ENCODE measurements at places on chromosomes 1 and 21.

DNA sequence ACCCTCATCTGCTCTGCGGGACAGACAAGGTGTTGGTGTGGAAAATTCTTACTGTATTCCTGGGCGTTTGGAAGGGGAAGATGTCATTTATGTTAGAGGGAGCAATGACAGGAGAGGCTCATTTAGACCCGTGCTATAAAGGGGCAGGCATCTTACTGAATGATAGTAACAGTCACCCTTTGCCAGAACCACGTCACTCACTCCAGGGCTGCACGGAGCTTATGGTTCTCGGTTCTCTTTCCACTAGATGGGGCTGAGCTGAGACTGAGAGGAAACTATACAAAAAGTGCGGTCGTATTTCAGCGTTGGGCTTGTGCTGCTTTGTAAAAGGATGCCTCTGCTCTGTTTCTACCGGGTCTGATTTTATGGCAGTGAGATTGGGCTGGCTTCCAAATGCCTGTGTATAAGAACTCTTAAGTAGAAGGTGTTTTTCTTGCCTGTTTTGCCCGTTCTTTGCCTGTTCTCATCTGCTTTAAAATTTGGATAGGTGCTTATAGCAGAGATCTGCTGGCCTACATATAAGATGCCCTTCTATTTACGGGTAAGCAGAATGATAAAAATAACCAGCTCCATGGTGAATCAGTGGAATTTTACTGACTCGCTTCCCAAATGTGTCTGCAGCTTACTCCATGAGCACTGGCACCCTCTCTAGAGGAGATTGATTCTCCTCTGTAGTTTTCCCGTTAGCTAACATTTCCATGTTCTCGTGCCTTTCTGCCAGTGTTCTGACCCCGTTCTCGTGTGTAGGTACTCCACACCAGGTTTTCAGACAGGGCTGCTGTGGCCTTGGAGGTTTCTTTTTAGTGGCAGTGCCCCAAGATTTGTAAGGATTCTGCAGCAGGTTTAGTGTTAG lies 55.9 kb downstream of the MRPS6 start:
- H3K4me3 ChIP-seq = no peak overlapping the region
- peak; percentile 19 for DNase-seq
- no peaks in the 10 kb centered on the region for H3K27me3 ChIP-seq
- H3K27ac ChIP-seq = peak overlapping the region; percentile 88
- peaks cover 18% of the 10 kb centered on the region for H3K36me3 ChIP-seq

GRCh38 chr1:36961062-36961615 lies 73.2 kb downstream of the GRIK3 start:
- H3K4me3 ChIP-seq = no peak overlapping the region
- no peaks in the 10 kb centered on the region for H3K27me3 ChIP-seq
- no peaks in the 10 kb centered on the region for H3K36me3 ChIP-seq
- no peak overlapping the region for H3K27ac ChIP-seq
- DNase-seq = no peak

DNA sequence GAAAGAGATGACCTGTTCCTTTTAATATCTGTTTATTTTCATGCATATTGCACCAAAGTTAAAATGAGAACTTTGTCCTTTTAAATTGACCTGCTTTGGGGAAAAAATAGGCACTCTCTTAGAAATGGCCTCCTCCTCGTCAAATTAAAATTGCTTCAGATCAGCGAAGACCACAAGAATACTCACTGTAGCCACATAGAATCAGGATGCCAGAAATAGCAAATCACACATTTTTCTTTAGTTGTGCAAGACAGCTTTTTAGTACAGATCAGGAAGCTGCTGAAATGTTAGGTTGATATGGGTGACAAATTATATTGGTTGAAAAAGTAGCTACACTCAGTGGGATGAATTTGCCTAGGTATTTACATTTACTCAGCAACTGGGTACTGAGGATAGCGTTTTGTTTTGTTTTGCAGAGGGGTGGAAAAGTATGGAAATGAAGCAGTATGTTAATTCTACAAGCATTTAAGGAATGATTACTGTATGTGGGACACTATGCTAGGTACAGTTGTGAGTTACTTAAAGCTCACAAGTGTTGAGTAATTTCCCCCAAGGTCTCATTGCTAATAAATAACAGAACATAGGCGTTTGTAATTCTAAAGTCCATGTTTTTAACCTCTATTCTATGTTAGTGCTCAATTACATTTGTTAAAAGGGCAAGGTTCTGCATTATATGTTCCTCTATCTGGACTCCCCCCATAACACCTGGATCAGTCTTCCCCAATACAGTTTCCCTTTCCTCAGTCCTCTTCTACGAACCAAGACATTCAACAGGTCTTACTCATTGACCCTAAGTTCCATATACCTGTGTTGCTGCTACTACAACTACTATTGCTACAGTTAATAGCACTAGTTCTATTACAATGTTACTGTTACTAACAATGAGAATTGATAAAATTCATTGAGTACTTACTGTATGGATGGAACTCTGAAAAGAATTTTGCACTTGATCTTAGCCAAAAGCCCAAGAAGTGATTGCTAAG lies 99.4 kb upstream of the S1PR1 start:
- no peaks in the 10 kb centered on the region for H3K4me1 ChIP-seq
- no peaks in the 10 kb centered on the region for H3K36me3 ChIP-seq
- no peak overlapping the region for H3K27ac ChIP-seq
- H3K27me3 ChIP-seq = no peaks in the 10 kb centered on the region
- DNase-seq = peak; percentile 79
- H3K4me3 ChIP-seq = no peak overlapping the region

DNA sequence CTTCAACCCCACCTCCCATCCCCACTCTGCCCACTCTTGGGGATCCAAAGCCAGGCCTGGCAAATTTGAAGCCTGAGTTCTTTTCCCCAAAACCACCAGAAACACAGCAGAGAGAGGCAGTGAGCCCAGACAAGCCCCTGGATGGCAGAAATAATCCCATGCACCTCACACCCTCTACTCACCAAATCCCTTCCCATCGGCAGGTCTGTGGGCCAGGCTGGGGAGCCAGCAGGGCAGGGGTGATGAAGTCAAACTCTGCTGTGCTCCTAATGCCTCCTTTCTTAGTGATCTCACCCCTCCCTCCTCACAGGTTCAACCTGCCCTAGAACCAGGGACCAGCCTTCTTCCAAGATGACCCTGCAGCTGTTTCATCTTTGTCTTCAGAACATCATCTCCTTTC lies 72.4 kb downstream of the GLIS1 start:
- H3K27me3 ChIP-seq = no peaks in the 10 kb centered on the region
- DNase-seq = no peak
- H3K27ac ChIP-seq = no peak overlapping the region
- no peaks in the 10 kb centered on the region for H3K36me3 ChIP-seq

DNA sequence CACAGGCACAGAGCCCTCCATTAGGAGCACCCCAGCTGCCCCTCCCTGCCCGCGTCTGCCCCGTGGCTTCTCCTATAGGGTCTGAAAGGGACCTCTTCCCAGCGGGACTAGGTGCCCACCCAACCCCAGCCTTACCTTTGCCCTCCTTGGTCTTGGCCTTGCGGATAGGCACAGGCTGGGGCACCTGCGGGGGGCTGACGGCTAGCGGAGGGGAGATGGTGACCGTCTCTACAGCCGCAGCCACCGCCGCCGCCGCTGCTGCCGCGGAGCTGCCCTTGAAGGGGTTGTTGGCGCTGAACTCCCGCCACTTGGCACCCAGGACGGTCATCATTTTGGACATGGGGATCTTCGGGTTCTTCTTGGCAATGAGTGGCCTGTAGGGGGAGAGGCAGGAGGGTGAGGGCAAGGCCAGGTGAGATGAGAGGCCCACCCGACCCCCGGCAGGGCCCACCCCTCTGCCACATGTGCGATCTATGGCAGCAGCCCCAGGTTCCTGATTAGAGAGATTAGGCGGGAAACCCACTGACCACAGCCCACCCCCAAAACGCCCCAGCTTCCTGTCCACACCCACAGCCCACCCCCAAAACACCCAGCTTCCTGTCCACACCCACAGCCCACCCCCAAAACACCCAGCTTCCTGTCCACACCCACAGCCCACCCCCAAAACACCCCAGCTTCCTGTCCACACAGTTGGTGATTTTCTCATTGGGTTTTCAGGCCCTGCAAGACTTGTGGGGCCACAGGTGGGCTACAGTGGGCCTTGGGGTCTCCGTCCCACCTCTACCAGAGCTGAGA lies 25.4 kb downstream of the CHD5 start:
- H3K36me3 ChIP-seq = no peaks in the 10 kb centered on the region
- no peaks in the 10 kb centered on the region for H3K27me3 ChIP-seq
- H3K27ac ChIP-seq = no peak overlapping the region
- peaks cover 4% of the 10 kb centered on the region for H3K4me1 ChIP-seq

- no peak overlapping the region for H3K27ac ChIP-seq
- no peaks in the 10 kb centered on the region for H3K27me3 ChIP-seq
- H3K4me3 ChIP-seq = no peak overlapping the region
- peaks cover 2% of the 10 kb centered on the region for H3K4me1 ChIP-seq
- H3K36me3 ChIP-seq = no peaks in the 10 kb centered on the region
Observed at GRCh38 chr1:208604295-208604694, 360.1 kb upstream of the PLXNA2 start.

DNA sequence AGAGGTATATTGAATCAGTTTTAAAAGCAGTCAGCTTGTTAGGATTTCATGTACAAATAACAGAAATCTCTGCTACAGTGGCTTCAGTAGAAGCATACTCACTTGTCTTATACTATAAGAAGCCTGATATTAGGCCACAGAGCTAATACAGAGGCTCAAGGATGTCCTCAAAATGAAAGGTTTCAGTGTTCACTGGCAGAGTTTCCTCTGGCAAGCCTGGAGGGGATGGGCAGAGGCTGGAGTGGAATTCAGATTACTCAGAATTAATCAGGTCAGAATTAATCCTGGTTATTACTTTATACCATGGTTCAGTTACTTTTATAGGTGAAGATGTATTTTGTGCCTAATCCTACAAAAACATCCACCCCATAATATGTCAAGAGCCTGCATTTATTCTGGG lies 520.5 kb downstream of the USP25 start:
- no peaks in the 10 kb centered on the region for H3K4me1 ChIP-seq
- DNase-seq = no peak
- H3K36me3 ChIP-seq = no peaks in the 10 kb centered on the region
- H3K27ac ChIP-seq = no peak overlapping the region
- H3K27me3 ChIP-seq = no peaks in the 10 kb centered on the region
- H3K4me3 ChIP-seq = no peak overlapping the region

GRCh38 chr1:199937661-199938060 lies 89.8 kb upstream of the NR5A2 start:
- no peak overlapping the region for H3K4me3 ChIP-seq
- H3K27me3 ChIP-seq = no peaks in the 10 kb centered on the region
- DNase-seq = no peak
- no peaks in the 10 kb centered on the region for H3K4me1 ChIP-seq
- no peak overlapping the region for H3K27ac ChIP-seq

- H3K4me1 ChIP-seq = peaks cover 19% of the 10 kb centered on the region
- peak overlapping the region; percentile 80 for H3K27ac ChIP-seq
- DNase-seq = no peak
- H3K4me3 ChIP-seq = no peak overlapping the region
Observed at GRCh38 chr1:201941420-201942128, 4.8 kb downstream of the LMOD1 start.

DNA sequence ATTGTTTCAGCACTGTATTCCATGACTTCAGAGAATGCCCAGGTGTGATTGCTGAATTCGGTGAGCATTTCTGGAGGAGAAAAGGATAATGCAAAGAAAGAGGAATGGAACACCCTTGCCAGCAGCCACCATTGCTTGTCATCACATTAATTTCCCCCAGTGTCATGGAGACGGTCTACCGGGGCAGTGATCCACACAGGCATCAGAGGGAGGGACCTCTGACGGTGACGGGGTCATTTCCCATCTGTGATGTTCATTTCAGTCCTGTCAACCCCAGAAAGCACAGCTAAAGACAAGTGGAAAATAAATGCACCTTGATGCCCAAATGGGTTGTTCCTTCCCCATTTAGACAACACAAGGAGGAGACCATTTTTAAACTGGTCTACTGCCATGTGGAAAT lies 376.4 kb downstream of the PCP4 start:
- H3K36me3 ChIP-seq = no peaks in the 10 kb centered on the region
- no peak overlapping the region for H3K4me3 ChIP-seq
- H3K4me1 ChIP-seq = no peaks in the 10 kb centered on the region
- DNase-seq = no peak
- no peak overlapping the region for H3K27ac ChIP-seq

DNA sequence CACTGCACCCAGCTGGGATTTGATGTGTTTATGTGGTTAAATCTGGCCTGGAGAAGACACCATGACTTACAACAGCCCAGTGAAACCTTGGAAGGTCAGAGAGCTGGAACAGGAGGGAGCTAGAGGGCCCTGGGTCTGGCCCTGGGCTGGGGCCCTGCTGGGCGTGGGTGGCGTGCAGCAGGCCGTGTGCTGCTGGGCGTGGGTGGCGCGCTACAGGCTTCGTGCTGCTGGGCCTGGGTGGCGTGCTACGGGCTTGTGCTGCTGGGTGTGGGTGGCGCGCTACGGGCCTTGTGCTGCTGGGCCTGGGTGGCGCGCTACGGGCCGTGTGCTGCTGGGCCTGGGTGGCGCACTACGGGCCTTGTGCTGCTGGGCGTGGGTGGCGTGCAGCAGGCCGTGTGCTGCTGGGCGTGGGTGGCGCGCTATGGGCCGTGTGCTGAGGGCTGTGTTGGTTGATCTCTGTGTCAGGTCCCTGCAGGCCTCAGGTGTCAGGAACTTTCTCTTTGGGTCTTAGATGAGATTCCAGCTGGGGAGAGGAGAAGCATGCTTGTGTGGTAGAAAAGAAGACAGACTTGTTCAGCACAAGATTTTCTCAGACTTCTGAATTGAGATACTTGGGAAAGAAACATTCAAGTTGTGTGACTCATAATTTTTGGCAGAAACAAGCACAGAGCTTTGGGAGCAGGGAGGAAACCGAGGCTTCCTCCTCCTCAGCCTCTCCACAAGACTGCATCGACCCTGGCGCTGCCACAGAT lies 66.0 kb downstream of the COL18A1 start:
- H3K4me1 ChIP-seq = peaks cover 10% of the 10 kb centered on the region
- H3K36me3 ChIP-seq = peaks cover 53% of the 10 kb centered on the region
- H3K27me3 ChIP-seq = no peaks in the 10 kb centered on the region
- DNase-seq = peak; percentile 39
- H3K27ac ChIP-seq = no peak overlapping the region
- no peak overlapping the region for H3K4me3 ChIP-seq

GRCh38 chr1:185080422-185080821 lies 35.1 kb downstream of the RNF2 start:
- DNase-seq = no peak
- H3K4me3 ChIP-seq = no peak overlapping the region
- no peaks in the 10 kb centered on the region for H3K27me3 ChIP-seq
- H3K4me1 ChIP-seq = no peaks in the 10 kb centered on the region
- H3K27ac ChIP-seq = no peak overlapping the region

DNA sequence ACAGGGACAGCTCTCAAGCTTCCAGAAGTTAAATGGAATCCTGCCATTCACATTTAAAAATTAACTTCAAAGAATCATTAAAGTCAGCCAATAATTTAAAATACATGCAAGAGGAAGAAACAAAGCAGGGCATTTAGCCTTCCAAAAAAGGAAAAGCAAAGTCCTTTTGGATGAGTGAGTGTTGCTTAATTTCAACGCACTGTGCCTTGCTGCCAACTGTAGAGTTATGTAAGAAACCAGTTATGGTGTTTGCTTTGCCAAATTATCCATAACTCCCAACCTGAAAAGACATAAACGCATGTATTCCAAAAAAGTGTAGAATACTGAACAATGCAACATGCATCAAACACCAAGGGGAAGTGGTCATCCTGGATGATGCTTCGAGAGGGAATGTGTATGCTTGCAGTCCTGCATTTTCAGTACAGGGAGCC lies 16.1 kb upstream of the KCNE1 start:
- peak overlapping the region; percentile 4 for H3K27ac ChIP-seq
- H3K4me1 ChIP-seq = peaks cover 14% of the 10 kb centered on the region
- DNase-seq = no peak
- H3K27me3 ChIP-seq = no peaks in the 10 kb centered on the region

GRCh38 chr1:206955476-206956451 lies 9.5 kb upstream of the PIGR start:
- H3K4me3 ChIP-seq = no peak overlapping the region
- H3K27me3 ChIP-seq = no peaks in the 10 kb centered on the region
- no peak overlapping the region for H3K27ac ChIP-seq
- H3K4me1 ChIP-seq = no peaks in the 10 kb centered on the region
- no peaks in the 10 kb centered on the region for H3K36me3 ChIP-seq

All from trophoblast cell (in vitro differentiated cells and primary cell).